Hepatic stellate cell (primary cell): ENCODE measurements at places on chromosomes 6 and 20.

- no peak for DNase-seq
Observed at GRCh38 chr6:32188381-32189068, 1.5 kb downstream of the PBX2 start.

GRCh38 chr6:35230498-35230897 is 16.7 kb downstream of the SCUBE3 start:
- DNase-seq: no peak

GRCh38 chr6:43944908-43945767 is 175.1 kb downstream of the VEGFA start:
- peak; percentile 62 for DNase-seq

- DNase-seq: peak; percentile 14
Observed at GRCh38 chr20:7285918-7286556, 518.6 kb downstream of the BMP2 start.

GRCh38 chr6:33173535-33174180 is 18.6 kb downstream of the COL11A2 start:
- DNase-seq: no peak

GRCh38 chr6:140230282-140230681 is 855.8 kb upstream of the CITED2 start:
- no peak for DNase-seq
